CD4-positive, alpha-beta T cell treated with Interleukin-17A for 4 hours (primary cell): ENCODE measurements at places on chromosomes 2 and 18.
A peak's percentile ranks its signal among the peaks of the same experiment; 100 is the strongest.

DNA sequence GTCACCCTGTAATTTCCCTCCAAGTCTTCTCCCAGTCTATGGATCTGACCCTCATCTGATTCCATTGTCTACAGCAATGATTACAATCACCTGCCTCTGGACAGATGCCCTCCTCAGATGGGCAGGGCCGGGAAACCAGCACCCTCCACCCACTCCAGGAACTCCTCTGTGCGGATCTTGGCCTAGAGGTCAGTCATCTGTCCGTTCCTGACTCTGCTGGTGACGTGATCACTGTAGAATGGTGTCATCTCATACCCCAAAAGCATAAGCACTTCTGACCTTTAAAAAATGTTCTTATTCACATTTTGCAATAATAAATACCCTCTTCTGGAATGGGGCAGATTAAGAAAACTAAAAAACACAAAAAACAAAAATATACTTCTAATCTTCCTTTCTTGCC, 29.5 kb upstream of the BZW1 start:
- DNase-seq = no peak

GRCh38 chr2:137437386-137437785, 526.9 kb upstream of the HNMT start:
- no peak for DNase-seq

DNA sequence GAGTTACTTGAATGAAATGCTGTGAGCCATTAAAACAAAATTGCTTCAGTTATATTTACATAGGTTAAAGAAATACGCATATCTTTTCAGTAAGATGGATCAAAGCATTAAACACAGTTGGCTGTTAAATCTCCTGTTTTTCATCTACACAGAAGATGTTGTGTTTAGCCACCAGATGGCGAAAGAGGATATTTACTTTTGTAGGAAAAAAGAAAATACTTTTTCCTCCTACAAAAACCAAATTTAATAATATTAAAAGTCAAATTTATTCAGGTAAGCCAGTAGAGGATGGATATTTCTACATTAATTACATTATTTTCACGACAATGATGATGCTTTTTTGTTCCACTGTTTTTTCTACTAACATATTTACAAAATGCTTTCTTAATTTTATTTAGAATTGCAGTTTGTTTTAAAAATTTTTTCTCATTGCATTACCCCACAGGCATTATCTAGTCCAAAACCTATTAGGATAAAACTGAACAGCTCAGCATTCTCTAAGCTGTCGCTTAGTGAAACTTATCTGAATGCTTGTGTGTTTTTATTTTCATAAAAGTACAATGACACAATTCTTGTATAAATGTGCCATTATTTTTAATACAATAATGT, 173.7 kb downstream of the ASXL3 start:
- no peak for DNase-seq

GRCh38 chr2:124025891-124026434, 876 bp downstream of the CNTNAP5 start:
- DNase-seq = no peak

- DNase-seq = no peak
These were observed 400.0 kb downstream of the ARHGAP15 start for GRCh38 chr2:143529118-143529720.

- no peak for DNase-seq
These were observed 40.7 kb downstream of the VIT start for GRCh38 chr2:36737131-36737750.

GRCh38 chr2:134338208-134338607, 84.3 kb downstream of the MGAT5 start:
- DNase-seq = no peak

DNA sequence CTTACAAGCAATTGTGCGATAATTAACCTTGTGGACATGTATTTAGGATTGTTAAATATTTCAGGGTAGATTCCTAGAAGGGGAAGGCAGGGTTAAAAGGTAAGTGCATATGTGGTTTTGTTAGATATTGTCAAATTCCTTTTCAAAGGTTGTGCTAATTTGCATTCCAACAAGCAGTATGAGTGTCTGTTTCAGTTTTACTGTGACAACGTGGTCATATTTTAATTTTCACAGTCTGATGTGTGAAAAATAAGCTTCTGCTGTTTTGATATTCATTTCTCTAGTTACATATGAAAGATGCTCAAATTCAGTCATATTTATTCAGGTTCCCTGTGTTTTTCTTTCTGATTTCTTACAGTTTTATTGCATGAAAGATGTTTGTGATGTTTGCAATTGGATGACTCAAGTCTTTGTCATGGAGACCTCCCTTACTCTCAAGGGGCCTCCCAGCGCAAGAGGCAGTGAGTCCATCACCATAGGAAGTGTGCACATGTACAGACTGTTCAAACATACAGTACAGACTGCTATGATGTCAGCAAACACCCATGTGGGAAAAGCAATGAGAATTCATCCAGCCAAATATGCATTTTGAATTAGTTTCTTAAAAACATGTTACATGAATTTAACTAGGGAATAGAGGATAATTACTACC, 310.8 kb downstream of the GALR1 start:
- DNase-seq = no peak

- no peak for DNase-seq
These were observed 102.9 kb upstream of the RIOK3 start for GRCh38 chr18:23350188-23350587.

GRCh38 chr2:216519154-216519762, 20.6 kb downstream of the RPL37A start:
- peak; percentile 55 for DNase-seq

- DNase-seq = no peak
These were observed 48.6 kb downstream of the CYB5A start for GRCh38 chr18:74243127-74243526.

DNA sequence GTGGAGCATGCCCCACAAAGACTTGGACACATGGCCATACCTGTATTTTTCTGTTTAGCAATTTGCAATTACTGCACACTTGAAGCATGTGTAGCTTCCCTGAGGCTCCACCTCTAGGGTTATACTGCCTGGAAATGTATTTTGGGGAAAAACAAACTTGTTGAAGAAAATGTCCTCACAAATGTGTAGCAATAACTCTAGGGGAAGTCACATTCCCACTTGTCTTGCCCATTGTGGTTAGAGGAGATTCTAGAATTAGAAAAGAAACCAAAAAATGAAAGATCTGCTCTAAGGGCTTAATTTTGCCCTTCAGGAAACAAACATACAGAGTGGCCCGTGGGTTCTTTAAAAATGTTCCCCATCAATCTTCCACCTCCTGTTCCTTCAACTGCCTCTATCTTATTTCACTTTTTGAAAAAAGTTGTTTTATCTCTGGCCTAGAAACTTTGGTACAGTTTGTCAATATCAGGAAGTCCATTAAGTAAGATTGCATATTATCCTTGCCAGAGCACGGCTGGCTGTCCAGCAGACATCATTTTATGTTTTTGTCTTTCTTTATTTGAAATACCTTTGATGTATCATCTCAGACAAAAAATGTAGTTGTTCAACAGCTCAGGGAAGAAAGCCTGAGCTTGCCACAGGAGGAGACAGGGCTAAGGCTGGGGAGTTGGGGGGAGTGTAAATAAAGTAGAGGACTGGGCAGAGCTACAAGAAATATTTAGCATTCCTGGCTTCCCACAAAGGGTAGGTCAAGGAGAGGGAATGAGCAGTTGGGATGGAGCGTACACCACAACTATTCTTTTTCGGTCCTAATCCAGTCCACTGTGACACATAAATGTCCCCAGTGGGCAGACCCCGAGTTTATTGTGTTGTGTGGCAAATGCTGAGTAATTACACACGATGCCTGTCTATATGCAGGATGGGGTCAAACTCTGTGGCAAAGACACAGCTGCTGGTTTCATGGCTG, 96.8 kb upstream of the CDC42EP3 start:
- no peak for DNase-seq

GRCh38 chr18:36862182-36862581, 33.3 kb downstream of the KIAA1328 start:
- DNase-seq = no peak

GRCh38 chr2:20302019-20302418, 48.6 kb downstream of the PUM2 start:
- no peak for DNase-seq

DNA sequence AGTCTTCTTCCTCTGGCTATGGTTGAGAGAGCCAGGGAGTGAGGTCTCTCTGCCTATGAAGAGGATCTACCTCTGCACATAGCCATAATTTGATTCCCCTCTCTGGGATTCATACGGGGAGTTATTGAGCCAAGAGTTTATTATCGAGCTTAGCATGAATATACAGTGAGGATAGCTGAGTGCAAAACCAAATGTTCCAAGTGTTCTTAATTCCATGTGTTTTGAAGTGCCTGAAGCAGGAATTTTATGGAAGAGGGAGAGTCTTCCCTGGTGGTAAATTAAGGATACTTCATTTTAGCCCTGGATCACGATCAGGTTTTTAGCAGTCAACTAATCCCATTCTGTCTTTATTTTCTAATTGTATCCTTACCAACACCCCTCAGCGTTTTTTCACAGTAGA, 270.6 kb downstream of the C1D start:
- DNase-seq = no peak
